ENCODE measurements at places on chromosomes 11 and 22.

GRCh38 chr22:43345761-43346301, 2.7 kb upstream of the SCUBE1 start:
- DNase-seq, result no peak

DNA sequence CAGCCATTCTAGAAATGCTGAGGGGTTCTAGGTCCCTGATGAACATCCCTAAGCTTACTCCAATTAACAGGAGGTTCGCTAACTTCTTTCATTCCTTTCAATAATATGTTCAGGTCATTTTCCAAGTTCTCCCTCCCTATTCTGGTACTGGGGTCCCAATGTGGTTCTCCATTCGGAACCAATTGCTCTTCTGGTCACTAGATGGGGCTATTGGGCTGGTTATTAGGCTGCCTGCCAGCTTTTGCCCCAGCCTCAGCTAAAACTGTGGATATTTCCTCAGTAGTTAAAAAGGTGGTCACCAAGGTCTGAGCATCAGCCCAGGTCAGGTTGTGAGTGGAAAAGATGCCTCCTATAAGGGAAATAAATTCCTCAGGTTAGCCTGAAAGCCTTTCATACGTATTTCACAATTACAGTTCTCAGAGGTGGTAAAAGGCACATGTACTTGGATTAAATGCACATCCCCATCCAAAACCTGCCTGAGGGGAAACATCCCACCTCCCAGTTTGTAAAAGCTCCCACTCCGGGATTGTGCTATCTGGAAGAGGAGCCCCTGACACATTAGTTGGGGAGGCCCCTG, 161.1 kb upstream of the CCDC179 start:
- DNase-seq, result no peak

- no peak for DNase-seq
These were observed 71.4 kb upstream of the MPEG1 start for GRCh38 chr11:59283825-59284772.

DNA sequence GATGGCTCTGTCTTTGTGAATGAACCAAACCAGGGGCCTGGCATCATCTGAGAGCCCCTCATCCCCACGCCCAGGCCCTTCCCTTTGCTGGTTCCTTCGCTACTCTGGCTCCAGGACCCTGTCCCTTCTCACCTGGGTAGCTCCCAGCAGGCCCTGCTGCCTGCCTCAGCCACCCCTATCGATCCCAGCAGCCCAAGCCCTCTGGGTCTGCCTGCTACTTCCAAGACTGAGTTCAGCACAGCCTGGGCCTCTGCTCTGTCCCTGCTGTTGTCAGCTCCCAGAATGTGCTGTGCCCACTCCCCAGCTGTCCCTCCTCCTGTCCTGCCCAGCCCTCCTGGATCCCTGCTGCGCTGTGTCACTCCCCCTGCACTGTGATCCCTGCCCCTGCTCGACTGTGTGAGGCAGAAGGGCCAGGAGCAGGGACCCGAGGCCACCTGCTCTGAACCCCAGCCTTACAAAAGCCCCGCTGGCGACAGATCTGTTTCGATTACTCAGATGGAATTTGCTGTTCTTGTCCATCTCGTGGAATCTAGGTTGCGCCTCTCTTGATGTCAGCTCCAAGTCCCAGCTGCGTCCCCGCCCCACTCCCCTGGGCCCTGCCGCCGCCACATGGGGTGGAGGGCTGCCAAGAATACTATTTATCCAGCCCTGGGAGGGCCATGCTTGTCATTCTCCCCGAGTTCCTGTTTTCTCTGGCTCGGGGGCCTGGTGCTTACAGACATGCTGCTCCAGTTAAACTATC, 13.0 kb downstream of the MRPL21 start:
- no peak for DNase-seq

DNA sequence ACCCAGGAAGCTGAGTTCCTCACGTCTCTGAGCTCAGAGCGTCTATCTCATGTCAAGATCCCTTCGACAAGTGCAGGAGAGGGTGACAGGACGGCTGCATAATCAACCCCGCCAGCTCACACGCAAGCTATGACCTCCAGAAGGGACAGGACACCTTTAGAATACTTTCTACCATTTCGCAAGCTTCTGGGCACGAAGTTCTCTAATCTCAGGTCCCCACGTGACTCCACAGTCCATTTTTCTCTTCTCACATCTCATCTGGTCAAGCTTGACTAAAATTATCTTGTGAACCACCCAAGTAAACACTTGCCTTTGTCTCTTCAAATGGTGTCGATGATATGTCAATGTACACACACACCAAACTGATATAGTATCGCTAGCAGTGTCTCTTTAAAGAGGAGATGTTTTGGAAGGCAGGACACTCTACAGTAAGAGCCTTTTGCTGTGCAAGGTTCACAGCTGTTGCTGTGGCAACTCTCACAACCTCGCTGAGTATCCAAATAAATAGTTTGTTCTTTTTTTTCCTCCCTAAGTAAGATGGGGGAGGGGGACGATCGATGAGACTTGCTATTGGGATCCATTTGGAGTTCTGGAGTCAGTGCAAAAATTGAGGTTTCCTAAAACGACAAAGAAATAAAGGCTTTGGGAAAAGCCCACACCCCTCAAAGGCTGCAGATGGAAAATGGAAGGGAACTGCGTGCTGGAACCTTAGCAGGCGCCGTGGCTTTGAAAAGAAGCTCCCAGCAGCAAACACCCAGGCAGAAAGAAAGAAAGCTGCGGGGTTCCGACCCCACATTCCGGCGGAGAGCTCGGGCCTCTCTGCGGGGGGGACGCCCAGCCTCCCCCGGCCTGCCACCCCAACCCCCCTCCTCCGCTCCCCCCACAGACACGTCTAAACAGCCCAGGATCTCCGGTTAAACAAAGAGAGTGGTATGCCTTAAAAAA, 215.4 kb upstream of the UBASH3B start:
- no peak for DNase-seq

GRCh38 chr11:17721242-17721999, 2.0 kb downstream of the MYOD1 start:
- DNase-seq, result no peak

- DNase-seq, result no peak
These were observed 54.6 kb upstream of the ASPHD2 start for GRCh38 chr22:26374391-26375026.

GRCh38 chr11:112524798-112525197, 264.1 kb upstream of the PLET1 start:
- no peak for DNase-seq

DNA sequence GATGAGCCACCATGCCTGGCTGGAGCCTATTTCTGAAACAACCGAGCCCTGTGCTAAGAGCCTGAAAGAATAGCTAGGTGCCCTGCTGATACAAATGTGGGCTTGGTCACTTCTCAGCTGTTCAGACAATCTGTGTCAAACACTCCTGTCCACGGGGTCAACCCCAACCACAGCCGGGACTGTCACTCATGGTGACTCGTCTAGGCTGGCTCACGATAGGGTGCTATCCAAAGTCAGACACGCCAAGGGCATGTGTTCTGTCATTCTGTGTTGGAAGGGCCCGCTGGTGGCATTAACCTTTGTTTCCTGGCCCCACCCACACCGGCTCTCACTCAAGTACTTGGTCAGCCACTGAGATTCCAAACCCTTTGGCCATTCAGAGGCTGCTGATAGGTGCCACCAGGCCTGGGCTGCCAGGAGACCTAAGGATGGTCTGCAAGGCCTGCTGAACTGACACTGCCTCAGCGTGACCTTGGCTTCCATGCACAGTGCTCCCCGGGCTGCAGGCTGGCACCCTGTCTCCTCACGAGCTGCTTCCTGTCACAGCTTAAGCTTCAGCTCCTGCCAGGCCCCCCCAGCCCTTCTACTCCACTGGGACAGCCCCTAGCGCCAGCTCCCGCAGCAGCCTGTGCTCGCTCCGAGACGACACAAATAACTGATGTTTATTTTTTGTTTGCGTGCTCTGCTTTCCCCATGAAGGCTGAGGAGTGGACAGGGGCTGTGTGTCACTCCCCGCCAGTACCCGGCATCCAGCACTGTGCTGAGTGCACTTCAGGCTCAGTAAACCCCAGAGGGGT, 14.2 kb upstream of the CDC42BPG start:
- no peak for DNase-seq

DNA sequence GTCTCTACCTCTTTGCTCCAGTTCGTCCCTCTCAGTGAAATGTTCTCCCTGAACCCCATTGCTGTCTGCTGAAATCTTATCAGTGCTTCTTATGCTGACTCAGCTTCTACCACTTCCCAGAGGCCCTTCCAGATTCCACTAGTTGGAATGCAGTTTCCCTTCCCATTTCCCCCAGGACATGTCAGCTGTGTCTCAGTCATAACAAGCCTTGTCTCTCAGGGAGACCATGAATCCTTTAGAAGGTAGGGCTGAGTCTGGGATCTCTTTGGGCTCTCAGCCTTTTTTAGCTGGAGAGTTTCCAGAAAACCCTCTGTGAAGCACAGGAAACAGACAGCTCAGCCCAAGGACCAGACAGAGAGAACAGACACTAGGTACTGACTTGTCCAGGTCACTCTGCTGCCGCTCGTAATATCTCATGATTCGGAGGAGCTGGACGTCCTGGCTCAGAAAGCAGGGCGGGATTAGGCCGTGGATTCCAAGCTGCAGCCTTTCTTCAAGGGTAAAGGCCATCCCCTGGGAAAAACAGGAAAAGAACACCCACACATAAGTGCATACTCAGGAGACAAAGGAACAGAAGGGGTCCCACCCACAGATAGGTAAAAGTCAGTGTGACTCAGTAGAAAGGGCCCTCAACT, 113.0 kb downstream of the ME3 start:
- no peak for DNase-seq

GRCh38 chr11:125777309-125777708, 1.3 kb downstream of the PATE2 start:
- no peak for DNase-seq

GRCh38 chr11:113677685-113678084, 28.4 kb downstream of the TMPRSS5 start:
- no peak for DNase-seq

DNA sequence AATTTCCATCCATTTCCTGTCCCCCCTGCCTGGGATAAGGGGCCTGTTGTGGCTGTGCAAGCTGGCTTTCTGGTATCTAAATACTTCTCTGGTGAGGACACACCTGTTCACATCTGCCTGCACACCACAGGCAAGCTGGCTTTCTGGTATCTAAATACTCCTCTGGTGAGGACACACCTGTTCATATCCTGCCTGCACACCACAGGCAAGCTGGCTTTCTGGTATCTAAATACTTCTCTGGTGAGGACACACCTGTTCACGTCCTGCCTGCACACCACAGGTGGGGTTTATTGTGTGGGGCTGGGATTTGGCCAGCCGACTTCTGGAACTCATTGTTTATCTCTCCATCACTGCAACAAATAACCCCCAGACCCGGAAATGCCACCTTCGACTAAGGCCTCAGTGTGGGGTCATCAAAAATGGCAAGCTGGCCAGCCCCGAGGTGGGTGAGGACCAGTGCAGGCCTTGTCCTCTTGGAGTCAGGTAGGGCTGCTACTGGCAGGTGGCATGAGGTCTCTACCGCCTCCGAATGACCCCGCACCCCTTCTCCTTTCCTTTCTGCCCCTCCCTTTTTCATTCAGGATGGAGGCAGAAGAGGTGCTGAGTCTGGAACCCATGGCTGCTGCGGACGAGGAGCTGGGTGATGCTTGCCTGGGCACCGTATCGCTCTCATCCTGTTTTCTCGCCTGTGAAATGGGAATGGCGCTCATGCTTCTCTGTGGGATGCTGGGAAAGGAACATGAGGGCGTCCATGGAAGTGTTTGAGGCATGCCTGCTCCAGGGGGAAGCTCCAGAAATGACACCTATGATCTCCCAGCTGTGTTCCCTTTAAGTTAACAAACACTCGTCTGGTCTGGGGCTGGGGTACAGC, 43.5 kb upstream of the MYEOV start:
- no peak for DNase-seq

- no peak for DNase-seq
These were observed 12.0 kb downstream of the SIPA1 start for GRCh38 chr11:65649656-65650546.

GRCh38 chr11:47961383-47961782, 19.0 kb upstream of the PTPRJ start:
- no peak for DNase-seq

- no peak for DNase-seq
These were observed 287.9 kb downstream of the SWAP70 start for GRCh38 chr11:9951807-9952206.

DNA sequence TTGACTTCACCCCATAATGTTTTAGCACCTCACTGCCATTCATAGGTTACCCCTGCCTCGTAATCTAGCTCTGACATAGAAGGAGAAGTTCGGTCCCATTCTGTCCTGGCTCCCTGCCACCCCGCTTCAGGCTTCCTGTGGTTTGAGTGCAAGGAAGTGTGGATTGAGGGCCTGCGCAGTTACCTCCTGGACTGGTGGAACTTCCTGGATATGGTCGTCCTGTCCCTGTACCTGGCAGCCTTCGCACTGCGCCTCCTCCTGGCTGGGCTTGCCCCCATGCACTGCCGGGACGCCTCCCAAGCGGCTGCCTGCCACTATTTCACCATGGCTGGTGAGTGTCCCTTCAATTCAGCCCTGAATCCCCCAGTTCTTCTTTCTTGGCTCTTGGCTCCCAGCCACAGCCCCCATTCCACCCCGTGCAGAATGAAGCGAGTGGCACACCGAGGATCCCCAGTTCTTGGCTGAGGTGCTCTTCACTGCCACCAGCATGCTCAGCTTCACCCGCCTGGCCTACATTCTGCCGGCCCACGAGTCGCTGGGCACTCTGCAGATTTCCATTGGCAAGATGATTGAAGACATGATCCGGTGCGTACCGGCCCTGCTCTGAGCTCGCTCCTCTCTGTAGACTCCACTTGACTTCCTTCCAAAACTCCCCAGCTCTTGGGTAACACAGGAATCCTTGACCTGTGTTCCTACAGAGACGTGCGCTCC, 15.4 kb downstream of the ART5 start:
- no peak for DNase-seq

DNA sequence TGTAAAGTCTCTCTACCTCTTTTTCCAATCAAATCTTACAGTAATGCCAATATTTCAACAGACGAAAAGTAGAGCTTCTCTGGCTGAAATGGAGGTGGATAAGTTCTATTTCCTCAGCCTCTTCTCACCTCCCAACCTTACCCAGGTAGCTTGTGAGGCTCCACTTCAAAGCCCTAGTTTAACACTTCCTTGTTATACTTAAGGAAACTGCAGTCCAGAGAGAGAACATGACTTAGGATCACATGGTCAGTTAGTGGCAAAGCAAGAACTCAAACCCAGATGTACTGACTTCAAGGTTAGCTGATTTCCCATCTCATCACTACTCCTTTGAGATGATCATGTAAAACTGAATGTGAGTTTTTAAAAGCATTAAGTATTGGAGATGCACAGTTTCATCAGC, 32.5 kb downstream of the PAK1 start:
- DNase-seq, result no peak

- no peak for DNase-seq
These were observed 4.7 kb upstream of the POLD4 start for GRCh38 chr11:67357831-67358670.

GRCh38 chr11:72425053-72425980, 9.0 kb downstream of the CLPB start:
- no peak for DNase-seq

- no peak for DNase-seq
These were observed 133.9 kb downstream of the FANCF start for GRCh38 chr11:22491555-22492225.

DNA sequence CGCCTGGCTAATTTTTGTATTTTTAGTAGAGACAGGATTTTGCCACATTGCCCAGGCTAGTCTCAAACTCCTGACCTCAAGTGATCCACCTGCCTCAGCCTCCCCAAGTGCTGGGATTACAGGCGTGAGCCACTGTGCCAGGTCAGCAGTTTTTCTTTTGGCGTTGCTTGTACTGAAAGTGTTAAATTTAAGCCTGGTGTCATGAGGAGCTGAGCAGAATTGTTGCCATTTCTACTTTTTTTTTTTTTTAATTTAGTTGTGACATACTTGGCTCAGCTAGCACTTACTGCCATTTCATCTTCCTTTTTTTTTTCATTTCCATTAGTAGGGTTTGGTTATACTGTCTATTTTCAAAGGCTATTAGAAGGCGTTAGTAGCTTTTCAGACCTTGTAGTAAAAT, 10.7 kb downstream of the TAB1 start:
- DNase-seq, result no peak

- no peak for DNase-seq
These were observed 10.5 kb downstream of the NUMA1 start for GRCh38 chr11:72069787-72070251.

All from stimulated activated CD4-positive, alpha-beta T cell treated with anti-CD3 and anti-CD28 coated beads, Interleukin-1b, Interleukin-23, amount 100 ng/mL, for 1 hour (primary cell).